ENCODE measurements at places on chromosomes 7 and 10.
A peak's percentile ranks its signal among the peaks of the same experiment; 100 is the strongest.

DNA sequence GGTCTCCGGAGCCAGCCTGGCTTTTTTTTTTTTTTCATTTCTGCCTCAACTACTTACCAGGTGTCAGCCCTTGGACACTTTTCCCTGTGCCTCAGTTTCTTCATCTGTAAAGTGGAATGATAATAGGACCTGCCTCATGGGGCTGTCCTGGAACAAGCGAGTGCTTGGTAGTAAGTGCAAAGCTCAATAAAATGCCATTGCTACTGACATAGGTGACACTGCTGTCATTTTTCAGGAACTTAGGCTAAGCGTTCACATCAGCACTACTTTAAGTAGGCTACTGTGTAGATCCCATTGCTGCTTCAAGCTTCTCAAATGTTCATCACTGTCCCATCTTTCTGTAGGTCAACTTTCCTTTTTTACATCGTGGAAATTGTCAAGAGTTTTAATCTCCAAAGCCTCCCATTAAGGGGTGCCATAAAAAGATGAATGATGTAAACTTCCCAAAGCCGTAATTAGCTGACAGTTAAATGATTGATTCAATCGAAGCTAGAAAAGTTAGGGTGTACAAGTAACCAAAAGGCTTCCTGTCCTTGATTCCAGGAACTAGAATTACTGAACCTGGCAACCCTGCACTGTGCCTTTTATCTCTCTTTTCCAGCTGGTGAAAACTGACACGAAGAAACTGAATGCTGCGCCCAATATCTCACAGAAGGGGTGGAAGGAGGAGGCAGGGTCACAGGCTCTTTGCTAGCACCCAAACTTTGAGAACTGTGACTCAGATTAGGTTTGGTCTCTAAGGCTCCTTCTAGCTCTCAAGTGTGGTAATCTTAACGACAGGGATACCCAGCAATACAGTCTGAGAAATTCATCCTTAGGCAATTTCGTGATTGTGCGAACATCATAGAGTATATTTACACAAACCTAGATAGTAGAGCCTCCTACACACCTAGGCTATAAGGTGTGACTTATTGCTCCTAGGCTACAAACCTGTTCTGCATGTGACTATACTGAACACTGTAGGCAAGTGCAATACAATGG is 861 bp upstream of the USP6NL start:
- DNase-seq, result no peak

- DNase-seq, result no peak
Observed at GRCh38 chr7:92992483-92992882, 125.3 kb downstream of the SAMD9 start.

GRCh38 chr10:93991596-93992284 is 2.0 kb upstream of the PLCE1 start:
- no peak for DNase-seq

DNA sequence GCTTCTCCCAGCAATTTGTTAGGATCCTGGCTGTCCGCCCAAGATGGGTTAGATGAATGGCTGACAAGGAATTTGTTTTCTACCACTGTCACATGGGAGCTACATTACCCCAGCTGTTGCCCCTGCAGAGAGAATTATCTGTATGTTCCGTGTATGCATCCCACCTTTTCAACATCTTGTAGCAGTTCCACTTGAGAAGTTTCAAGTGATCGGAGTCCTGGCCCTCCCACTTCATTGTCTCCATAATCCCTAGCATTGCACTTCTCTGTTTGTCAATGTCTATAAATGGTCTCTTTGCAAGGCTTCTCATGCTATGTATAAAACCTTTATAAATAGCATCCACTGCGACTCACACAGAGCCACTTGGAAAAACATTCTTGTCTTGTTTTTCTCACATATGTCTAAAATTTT is 972.5 kb downstream of the CNTNAP2 start:
- no peak for DNase-seq

DNA sequence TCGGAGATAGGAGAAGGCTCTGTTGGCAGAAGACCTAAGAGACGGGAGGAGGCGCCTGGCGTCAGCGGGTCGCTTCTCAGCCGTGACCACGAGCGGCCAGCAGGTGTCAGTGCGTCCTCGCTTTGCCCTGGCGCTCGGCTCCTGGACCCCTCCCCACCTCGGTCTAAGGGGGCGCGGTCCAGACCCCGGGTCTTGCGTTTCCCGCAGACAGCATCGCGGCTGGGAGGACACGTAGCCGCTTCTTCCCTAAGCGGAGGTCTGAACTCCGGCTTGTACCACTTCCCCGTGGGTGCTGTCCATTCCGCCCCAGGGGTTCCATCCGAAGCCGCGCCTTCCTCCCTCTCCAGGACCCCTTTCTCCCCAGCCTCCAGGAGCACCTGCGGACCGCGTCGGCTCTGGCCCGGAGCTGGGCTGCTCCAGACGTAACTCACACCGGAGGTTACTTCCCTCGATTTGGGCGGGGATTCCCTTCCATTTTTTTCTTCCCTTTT is 593 bp upstream of the ADRA2A start:
- peak; percentile 19 for DNase-seq

DNA sequence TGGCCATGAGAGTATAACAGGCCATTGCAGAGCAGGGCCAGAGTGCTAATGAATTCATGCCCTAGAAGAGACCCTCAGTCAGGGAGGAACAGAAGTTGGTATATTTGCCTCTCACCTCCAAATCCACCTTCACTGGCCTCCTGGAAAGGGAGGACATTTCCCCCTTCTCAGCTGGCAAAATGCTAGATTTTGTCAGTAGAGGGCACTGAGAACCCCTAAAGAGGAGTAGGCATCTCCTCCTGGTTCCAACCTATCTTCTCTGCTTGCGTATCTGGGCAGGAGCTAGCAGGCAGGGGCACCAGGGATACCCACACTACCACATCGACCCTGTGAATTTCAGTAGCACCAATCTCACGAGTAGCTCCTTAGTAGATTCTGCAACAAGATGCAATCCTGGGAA is 79.8 kb upstream of the GHITM start:
- DNase-seq, result no peak

DNA sequence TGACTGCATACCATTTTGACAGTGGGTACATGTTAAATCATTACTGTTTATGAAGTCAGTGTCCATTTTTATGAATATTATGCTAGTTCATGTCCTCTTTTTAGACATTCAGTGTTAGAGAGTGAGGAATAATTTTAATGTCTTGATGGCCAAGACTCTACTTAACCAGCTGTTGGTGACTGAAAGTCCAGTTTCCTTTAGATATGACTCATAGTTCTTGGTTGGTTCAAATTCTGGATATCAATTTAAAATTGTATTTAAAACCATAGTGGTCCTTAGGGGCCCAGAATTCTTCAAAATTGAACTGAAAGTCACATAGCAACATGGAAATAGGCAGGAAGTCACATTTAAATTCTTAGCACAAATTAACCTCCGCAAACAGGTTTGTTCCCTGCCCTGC is 196.5 kb upstream of the PRPS1L1 start:
- DNase-seq, result no peak

DNA sequence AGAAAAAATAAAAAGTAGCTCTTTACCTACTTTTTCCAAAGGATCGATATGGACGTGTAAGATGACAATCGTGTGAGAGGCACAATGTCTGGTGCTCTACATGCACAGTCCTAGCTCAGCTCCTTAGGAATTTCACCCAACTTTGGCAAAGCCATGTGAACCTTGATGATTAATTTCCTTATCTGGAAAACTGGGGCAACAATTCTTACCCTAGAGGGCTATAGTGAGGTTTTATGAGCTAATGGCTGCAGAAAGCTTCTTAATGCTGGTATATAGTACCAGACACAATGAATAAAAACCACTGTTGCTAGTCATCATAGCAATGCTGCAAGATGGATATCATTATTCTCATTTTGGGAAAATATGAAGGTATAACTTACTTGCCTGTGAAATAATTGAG is 202.7 kb downstream of the PARD3 start:
- DNase-seq, result no peak

DNA sequence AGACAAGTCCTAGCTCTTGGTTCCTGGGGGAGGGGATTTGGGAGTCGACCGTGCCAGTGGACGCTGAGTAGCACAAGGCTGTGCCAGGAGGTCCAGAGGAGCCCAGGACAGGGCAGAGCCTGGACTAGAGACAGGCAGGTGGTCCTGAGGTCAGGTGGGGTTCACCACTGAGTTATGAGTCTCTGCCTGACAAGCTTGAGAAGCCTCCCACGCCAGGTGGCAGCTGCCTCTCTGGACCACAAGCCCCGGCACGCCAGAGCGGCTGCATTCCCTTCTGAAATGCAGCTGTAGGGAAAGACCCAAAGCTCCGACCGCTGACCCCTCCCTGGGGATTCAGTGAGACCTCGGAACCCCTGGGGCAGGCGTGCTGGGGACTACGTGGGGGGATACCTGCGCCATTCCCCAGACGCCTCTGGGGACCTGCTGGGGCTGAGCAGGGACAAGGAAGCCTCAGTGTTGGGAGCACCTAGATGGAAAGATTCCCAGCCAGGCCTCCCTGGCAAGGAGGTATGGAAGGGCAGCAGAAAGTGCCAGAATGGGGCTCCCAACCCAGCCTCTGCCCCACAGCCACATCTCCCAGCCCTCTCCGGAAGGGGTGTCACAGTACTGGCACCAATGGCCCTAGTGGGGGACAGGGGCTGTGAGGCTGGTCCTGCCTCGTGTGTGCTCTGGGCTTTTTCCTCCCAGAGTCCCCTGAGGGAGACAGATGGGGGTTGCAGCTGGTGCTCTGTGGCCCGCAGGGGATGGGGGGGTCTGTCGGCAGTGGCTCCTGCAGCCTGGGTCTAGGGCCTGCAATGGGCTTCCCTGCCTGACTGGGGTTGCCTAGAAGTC is 29.0 kb downstream of the PDGFA start:
- DNase-seq, result no peak

DNA sequence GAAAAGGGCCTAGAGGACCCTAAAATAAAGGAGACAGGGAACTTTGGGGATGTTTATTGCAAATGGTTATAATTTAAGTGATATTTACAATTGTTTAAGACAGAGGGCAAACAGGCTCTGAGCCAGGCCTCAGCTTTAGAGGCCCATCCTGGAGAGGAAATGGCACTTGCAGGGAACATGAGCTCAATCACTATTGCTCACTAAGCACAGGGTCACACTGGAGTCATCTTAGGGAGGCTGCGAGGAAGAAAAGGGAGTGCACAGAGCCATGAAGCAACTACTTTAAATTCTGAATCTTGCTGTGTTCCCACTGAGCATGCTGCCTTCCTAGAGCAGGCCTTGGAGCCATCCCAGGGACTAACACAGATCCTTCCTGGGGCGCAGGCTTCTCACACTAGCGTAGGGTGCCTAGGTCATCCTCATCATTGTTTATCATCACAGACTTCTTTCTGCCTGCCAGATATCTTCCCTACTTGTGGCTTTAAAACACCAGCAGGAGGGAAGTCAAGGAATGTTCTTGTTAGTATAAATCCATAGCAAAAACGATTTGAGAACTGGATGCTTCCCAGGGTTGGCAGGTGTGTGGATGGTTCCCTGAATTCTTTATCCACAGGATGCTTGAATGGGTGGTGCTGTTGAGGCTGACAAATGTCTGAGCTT is 12.7 kb upstream of the DNAJB12 start:
- no peak for DNase-seq

- peak; percentile 17 for DNase-seq
Observed at GRCh38 chr7:156640949-156641485, 443 bp downstream of the RNF32 start.

- no peak for DNase-seq
Observed at GRCh38 chr7:81789406-81790119, 19.7 kb upstream of the HGF start.

DNA sequence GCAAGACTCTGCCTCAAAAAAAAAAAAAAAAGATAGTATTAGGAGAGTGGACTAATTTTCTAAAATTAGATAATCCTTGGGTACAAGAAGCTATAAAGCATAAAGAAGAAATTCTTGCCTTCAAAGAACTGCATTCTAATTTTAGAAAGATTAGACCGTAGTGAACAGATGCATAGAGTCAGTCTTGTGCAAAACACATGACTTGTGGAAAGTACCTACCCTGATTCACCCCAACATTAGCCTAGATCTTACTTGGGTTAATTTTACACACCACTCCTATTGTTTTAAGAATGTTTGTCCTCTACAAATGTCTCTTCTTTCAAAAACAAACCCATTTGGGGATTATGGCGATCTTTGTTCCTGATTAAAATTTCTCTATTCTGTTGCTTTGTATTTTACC is 38.9 kb upstream of the SP8 start:
- DNase-seq, result no peak

DNA sequence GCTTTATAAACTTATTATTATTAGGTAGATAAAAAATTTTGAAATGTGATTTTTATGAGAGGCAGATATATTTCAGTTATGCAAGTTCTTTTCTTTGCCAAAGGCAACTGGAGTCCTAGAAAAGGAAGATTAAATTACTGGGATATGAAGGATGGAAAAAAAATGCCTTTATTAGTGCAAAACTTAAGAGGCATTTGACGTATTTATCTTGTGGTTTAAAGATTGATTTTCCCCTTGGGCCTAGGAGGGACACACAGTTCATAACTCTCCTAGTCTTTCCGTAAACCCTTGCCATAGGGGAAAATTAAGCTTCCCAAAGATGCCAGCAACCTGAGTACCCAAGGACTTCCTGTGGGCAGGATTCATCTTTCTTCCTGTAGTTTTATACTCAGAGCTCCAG is 3.1 kb upstream of the STEAP4 start:
- DNase-seq, result no peak

DNA sequence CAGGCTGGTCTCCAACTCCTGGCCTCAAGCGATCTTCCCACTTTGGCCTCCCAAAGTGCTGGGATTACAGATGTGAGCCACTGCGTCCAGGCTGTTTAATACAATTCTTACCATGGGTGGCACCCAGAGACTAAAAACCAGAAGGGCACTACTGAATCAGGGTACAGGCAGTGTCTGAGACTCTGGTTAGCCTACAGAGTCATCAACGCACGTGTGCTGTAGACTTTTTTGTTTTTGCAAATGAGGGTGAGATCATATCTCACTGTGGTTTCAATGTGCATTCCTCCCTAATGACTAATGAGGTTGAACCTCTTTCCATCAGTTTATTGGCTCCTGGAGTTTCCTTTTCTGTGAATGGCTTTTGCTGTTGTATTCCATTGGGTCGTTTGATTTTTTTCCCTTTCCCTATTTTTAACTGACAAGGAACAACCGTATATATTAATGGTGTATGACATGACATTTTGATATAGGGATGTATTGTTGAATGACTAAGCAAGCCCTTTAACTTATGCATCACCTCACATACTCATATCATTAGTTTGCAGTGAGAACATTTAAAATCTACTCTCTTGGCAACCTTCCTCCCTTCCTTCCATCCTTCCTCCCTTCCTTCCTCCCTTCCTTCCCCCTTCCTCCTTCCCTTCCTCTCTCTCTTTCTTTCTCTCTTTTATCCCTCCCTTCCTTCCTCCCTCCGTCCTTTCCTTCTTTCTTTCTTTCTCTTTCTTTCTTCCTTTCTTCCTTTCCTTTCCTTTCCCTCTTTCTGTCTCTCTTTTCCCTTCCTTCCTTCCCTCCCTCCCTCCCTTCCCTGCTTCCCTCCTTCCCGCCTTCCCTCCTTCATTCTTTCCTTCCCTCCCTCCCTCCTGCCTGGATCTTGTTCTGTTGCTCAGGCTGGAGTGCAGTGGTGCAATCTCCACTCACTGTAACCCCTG is 9.3 kb upstream of the TMEM270 start:
- no peak for DNase-seq

DNA sequence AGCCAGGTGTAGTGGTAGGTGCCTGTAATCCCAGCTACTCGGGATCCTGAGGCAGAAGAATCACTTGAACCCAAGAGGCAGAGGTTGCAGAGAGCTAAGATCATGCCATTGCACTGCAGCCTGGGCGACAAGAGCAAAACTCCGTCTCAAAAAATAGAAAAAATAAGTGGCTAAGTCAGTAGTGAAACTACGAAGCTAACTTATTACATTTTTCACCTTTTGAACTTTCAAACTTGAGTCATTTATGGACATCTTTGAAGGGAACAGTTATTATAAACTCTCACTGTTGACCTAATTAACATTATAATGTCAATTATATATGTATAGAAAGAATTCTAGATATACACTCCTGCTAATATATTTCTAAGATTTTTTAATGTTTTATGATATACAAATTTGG is 541.5 kb upstream of the C7orf33 start:
- DNase-seq, result no peak

Measured in NCI-H2029 treated with DMSO at 0.1 percent for 48 hours (cell line).